ENCODE measurements at places on chromosomes 5 and 9. TPM values are rescaled to one million over a fixed set of nuclear protein-coding genes. Genes with fewer than 3 reads are reported as not detected.

Gene CYLC2
- total RNA-seq: not detected

DNA sequence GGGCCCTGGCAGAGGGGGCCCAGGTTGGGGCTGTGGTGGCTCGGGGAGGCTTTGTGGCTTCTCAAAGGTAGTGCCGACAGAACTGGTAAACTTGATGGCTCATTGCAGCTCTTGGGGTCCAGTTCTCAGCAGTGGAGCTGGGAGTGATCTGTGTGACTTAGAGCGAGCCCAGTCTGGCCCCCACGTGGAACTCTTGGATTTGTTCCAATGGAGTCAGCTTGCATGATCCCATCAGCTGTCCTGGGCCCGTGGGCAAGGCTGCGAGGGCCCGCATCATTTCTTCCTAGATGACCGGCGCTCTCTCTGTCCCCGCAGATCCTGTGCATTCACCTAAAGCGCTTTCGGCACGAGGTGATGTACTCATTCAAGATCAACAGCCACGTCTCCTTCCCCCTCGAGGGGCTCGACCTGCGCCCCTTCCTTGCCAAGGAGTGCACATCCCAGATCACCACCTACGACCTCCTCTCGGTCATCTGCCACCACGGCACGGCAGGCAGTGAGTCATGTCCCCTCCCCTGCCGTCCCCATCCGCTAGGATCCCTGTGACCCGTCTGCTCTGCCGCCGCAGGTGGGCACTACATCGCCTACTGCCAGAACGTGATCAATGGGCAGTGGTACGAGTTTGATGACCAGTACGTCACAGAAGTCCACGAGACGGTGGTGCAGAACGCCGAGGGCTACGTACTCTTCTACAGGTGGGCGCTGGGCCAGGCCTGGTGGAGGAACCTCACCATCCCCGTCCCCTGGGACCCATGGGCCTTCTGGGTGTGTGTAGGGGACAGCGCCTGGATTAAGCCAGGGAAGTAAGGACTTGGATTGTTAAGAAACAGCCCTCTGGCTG lies 39.2 kb downstream of the USP20 start:
- no peak for DNase-seq

- no peak for DNase-seq
These were observed 218.1 kb upstream of the WWC1 start for GRCh38 chr5:168073311-168073710.

- DNase-seq: no peak
These were observed 244.7 kb downstream of the TMEM167A start for GRCh38 chr5:82832445-82832844.

- no peak for DNase-seq
These were observed 23.5 kb downstream of the FAM114A2 start for GRCh38 chr5:154015071-154015693.

GRCh38 chr9:79428422-79428821 lies 143.3 kb upstream of the TLE4 start:
- DNase-seq: no peak

Gene WNT8A
- not detected for total RNA-seq

Gene ZDHHC11B
- 1.2 TPM for total RNA-seq

DNA sequence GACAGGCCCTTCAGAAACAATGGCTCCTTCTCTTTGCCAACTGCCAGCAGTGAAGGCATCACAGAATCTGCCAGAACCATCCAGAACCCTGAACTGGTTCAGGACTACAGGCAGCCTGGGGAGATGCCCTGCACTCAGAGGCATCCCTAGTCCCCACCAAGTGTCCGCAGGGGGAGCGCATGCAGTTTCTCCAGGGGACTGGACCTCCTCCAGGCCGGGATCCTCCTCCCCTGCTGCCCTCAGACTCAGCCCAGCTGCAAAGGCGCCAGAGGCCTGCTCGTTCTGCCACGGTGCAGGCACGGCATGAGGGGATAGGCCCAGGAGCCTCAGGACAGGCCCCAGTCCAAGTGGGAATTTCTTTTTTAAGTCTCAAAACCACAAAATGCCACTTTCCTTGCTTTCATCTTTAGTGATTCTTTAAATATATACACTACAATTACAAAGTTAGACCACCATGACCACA lies 72.0 kb downstream of the SEMA4D start:
- no peak for DNase-seq

DNA sequence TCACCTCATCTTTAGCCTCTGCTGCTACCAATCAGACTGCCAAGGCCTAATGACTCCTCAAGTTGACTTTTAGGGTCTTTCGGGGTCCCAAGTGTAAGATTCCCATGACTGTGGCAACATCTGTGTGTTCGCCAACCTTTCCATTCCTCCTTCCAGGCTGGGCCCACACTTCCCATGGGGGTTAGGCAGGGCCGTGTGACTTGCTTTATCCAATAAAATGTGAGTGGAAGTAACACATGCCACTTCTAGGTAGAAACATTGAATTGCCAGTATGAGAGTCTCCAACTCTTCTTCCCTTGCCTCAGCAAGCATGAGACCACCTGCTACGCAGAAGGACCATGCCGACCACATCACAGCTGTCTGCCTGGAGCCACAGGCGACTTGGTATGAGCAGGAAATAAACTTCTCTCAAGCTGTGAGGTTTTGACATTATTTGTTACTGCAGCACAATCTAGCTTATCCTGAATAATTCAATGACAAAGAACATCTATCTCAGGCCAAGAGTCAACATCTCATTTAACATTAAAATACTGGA lies 190.4 kb upstream of the IER5L start:
- DNase-seq: no peak

Gene C7
- total RNA-seq: not detected

DNA sequence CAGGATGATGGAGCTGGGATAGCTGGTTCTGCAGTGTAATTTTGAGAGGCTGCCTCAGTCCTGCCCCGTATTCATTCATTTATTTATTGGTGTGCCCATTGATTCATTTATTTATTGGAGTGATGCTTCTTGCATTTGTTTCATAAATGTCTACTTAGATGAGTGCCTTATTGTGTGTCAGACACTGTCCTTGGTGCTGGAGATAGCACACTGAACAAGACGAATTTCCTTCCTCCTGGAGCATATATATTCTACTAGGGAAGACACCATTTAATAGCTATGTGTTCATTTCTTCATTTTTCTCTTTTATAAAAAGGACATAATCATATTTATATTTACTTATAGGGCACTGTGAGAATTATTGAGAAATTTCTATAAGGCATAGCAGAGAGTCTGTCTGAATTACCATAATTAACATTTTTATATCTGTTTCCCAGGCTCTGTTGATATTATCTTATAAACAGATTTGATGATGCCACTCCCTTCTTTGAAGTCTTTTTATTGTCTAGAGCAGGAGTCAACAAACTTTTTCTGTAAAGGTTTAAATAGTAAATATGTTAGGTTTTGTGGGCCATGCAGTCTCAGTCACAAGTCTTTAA lies 433.9 kb upstream of the ZNF608 start:
- no peak for DNase-seq

DNA sequence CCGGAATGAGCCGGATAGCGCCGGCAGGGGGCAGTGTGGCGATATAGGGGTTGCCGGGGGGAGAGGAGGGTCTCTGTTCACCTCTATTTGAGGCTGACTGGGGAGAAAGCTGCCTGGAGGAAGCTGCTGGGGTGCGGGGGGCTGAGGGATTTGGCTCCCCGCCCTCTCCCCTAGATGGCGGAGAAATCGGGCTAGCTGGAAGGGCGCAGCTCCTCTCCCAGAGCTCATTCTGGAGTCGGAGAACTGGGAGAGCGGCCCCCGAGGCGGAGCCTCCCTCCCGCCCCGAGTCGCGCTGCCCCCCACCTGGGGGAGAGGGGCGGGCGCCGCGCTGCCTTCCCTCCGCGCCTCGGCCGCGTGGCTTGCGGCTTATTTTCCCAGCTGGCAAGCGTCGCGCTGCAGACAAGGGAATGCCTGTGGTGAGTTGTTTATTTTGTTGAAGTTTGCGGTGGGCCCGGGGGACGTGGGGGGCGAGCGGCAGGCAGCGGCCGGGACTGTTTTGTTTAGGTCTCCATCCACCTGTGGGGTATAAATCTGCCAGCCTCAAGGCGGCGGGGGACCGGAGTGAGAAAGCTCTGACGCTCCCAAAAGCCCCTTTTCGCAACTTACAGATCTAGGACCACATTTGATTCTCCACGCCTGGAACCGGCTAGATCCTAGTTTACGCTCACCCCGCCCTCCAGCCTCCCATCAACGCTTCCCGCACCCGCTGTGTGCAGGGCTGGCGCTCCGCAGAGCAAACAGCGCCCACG lies 4.1 kb upstream of the RGMB start:
- peak; percentile 44 for DNase-seq

DNA sequence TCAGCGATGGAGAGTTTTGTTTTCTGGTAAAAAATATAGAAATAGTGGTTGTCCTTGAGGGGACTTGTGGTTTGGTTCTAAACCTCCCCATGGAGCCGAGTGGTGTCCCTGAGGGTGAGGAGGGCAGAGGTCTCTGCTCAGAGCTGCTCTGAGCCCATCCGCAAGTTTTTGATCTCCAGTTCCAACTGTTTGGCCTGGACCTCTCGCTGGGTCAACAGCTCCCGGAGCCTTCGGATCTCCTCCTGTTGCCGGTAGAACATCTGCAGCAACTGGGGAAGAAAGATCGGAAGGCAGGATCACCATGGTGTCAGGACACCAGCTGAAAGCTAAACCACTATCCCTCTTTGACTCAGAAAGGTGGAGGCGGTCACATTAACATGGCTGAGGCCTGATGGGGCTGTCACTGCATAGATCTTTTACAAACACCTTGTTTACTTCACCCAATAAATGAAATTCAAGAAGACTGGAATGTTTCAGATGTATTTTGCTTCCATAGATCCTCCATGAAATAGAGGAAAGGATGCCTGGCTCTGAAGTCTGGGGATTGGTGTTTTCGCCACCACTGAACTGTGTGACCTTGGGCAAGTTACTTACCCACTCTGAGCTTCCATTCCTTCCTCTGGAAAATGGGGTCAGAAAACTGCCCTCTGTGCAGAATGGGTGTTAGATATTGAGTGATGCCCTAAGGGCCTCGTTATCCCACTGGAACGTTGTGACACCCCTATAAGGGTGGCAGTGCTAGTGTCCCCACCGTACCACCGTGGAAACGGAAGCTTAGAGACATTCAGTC lies 5.8 kb upstream of the TRIM14 start:
- DNase-seq: no peak

Gene OR13J1
- total RNA-seq: not detected

- no peak for DNase-seq
These were observed 12.2 kb downstream of the IRF1 start for GRCh38 chr5:132478366-132478871.

GRCh38 chr9:34982361-34982760 lies 7.2 kb upstream of the DNAJB5 start:
- no peak for DNase-seq

GRCh38 chr5:603081-603998 lies 8.8 kb upstream of the CEP72 start:
- DNase-seq: no peak

Gene SLC45A2
- total RNA-seq: not detected

Gene NOXA1
- total RNA-seq: 10.4 TPM

- DNase-seq: no peak
These were observed 38.2 kb upstream of the TEX48 start for GRCh38 chr9:114720086-114720676.

Gene ANKHD1
- total RNA-seq: 203 TPM

DNA sequence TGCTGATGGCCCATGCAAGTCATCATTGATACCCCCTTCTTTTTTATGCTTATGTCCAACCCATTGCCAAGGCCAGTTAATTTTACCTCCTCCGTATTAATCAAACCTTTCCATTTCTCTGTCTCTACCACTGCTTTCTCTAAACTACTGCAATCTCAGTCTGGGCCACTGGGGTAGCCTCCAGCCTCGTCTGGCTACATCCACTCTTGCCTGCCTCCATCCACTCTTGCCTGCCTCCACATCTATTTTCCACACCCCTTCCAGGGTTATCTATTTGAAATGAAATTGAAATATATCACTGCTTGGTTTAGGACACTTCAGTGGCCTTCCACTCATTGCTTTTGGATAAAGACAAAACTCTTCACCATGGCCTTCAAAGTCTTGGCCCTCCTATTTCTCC lies 425.3 kb upstream of the CLINT1 start:
- no peak for DNase-seq

- DNase-seq: no peak
These were observed 135.2 kb downstream of the RXRA start for GRCh38 chr9:134461426-134461982.

- DNase-seq: no peak
These were observed 62.4 kb upstream of the TAS2R1 start for GRCh38 chr5:9692576-9692975.

Gene MYMK
- not detected for total RNA-seq

Gene BTNL8
- not detected for total RNA-seq

- DNase-seq: no peak
These were observed 27.3 kb downstream of the SMC5 start for GRCh38 chr9:70285981-70286598.

- DNase-seq: no peak
These were observed 127.1 kb downstream of the BNC2 start for GRCh38 chr9:16743375-16743774.

DNA sequence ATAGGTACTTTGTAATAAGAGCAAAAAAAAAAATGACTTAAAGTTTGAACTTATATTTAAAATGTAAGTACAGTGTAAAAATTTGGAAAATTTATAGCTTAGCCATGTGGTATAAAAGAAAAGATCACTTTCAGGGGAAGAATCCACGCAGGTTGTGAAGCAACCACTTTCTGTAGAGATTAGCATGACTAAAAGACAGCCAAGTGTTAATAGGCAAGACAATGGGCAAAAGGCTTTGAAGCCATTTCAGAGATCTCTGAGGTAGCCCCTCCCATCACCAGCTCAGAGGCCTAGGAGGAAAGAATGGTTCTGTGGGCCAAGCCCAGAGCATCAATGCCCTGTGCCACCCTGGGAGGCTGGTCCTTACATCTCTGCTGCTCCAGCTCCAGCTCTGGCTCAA lies 346.3 kb upstream of the CHD1 start:
- DNase-seq: no peak

DNA sequence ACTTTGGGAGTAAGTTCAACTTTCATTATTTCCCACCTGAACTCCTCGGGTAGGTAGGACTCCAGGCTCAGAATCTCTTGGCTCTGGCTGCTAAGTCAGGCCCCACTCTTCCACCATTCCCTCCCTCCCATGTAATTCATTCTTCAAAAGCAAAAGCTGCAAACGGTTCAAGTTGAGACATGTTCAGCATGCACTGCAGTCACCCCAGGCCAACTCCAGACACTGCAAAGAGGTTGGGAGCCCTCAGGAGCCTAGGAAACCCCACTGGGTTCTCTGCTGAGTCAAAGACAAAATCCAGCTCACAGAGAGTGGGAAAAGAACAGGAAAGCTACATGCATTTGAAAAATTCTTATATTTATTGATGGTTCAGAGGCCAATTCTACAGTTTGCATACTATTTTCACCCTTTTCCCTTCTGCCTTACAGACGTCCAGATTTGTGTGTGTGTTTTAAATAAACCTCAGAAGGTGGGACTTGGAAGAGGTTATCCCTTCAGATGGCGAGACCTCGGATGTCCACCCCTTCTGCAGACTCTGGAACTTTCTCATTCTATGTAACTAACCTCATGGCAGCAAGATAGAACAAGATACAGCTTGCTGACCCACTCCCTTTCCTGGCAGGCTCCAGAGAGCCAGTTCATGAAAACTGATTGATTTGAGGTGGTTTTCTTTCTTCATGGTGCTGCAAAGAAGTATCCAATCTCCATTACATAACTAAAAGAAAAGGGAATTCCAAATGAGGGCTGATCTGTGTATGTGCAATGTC lies 65.7 kb upstream of the EQTN start:
- DNase-seq: no peak

Gene ORM1
- total RNA-seq: not detected

Measured in naive thymus-derived CD4-positive, alpha-beta T cell (primary cell).